ENCODE measurements at places on chromosomes 2 and 18.
A peak's percentile ranks its signal among the peaks of the same experiment; 100 is the strongest.

GRCh38 chr2:113762377-113763118 lies 6.1 kb upstream of the SLC35F5 start:
- DNase-seq = no peak

DNA sequence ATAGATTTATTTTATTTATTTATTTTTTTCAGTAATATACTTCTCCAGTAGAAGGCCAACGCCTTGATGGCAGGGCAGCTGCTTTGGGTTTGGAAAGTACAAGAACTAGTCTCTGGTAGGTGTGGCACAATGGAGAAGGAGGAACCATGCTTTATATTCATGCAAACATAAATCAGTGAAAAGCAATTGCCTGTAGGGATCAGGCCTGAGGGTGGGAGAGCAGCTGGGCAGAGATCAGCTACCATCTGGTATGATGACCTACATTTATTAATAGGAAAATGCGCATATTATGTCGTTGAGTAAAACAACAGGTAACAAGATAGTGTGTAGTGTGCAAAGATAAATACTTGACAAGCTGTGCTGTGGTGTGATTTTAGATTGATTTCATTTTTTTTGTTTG lies 120.4 kb upstream of the TLK1 start:
- no peak for DNase-seq

- peak; percentile 97 for DNase-seq
These were observed 18.7 kb upstream of the SCYGR1 start for GRCh38 chr2:227406177-227407031.

GRCh38 chr2:831225-831536 lies 119.5 kb upstream of the SNTG2 start:
- no peak for DNase-seq

- no peak for DNase-seq
These were observed 2.1 kb downstream of the FAM178B start for GRCh38 chr2:96984300-96984699.

DNA sequence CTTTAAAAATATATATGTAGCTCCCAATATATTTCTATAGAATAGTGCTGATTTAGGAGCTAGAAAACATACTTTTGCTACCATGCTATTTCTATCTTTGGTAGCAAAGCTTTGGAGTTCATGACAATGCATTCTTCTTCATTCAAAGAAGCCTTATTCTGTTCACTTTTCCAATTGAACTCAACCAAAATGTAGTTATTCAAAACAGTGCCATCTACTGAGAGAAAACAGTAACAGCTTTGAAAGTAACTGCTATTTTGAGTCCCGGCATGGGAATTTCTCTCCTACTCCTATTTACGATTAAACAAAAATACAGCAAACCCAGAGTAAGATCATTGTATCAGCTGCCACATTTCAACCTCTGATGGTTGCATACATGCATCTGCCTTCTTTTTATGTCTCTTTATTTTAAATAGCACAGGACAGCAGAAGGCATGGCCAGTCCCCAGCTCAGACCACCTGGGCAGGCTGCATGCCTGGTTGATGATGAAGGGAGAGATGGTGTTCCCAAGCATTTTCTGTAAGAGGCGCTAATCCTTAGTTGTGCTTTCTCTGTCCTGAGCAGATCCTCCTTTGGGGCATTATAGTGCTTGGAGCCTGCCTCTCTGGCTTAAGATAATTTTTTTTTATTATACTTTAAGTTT lies 69.7 kb upstream of the SULT1C3 start:
- DNase-seq = no peak

DNA sequence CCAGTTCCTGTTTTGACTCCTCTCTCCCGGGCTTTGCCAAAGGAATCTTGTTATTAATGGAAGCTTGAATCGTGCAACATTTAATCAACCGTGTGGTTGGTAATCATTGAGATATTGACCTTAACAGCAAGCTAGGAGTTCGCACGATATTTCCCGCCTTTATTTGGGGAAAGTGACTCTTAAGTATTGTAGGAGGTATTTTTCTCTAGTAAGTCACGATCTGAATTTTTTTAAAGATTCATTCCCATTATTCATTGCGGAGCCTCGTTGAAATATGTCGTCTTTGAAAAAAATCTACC lies 663 bp downstream of the NUP35 start:
- no peak for DNase-seq

- no peak for DNase-seq
These were observed 797.0 kb downstream of the METTL4 start for GRCh38 chr18:1774261-1774660.

DNA sequence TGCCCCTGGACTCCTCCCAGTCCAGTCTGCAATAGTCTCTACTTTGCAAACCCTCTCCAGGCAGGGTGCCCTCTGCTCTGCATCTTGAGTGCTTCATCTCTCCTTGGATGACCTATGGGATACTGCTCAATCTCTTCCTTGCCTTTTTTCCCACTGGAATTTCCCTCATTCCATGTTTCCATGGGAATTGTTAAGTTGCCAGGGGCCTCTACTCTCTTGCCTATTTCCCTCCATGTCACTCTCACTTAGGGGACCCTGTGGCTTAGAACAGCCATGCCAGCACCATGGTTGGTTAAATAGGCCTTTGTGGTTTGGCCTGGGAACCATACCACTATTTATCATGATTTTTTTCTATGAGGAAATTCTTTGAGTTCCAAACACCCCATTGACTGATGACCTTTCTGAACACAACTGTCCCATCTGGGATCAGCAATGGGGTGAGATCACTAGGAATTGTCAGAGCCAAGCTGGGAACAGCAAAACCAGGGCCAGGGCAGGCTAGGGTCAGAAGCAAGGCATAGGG lies 91.4 kb upstream of the RBMS1 start:
- no peak for DNase-seq

- no peak for DNase-seq
These were observed 1.1 kb downstream of the CYBRD1 start for GRCh38 chr2:171523088-171524017.

DNA sequence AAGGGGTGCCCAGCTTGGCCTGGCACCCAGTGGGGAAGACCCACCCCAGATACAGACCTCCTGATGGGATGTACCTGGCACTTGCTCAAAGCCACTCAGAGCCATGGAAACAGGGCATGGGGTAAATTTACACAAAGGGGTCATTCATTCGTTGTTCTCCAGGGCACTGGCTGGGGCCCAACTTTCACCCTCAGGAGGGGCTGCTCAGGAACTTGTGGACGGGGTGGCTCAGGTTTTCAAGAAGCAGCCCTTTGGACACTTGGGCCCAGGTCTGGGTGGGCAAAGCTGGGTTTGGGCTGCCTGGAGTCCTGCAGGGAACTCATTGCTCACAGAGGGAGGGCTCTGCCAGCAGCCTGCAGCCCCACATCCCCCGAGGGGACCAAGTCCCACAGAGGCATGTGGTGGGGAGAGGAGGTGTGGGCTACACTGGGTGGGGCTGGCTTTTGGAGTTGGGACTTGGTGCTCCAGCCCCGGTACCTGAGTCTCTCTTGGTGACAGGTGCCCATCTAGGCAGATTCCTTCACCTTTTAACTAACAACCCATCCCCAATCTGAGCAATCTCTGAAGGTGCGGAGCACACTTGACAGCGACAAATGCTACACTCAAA lies 172.3 kb downstream of the CELF4 start:
- DNase-seq = no peak

DNA sequence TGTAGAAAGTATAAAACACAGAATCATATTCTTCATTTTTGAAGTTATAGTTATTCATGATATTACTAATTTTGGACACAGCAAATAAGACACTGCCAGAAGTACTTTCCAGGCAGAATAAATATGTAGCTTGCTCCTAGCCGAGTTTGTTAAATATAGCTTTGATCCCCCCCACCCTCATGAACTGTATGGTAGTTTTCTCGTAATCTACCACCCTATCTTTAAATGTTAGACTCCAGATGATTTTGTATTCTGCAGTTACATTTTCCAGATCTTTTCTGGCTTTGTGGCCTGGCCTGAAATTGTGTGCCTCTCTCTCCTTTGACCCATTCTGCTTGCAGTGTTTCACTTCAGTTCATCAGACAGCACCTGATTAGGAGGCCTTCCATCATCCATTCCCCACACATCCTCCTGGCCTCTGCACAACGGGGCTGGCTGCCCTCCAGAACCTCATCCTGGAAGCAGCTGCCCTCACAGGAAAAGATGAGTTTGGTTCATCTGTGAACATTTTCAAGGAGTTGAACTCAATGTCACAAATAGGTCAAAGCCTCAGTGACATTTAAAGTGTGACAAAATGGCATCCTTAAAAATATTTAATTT lies 4.7 kb upstream of the KCNJ3 start:
- no peak for DNase-seq

DNA sequence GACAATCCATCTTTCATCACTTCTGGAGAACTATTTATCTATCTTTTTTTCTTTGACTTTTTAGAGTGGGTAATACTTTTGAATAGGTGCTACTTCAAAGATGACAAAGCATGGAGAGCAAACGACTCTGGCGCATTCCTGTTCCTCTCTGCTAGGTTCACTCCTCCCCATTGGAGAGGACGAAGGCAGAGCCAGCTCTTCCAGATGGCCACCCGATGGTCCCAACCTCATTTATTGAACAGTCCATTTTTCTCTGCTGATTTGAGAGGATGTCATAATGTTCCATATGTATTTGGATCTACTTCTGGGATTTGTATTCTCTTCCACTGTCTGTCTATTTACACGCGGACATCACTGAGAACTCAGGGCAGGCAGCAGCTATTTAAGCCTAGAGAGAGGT lies 284.3 kb upstream of the CXCR4 start:
- no peak for DNase-seq

GRCh38 chr2:97812931-97813330 lies 99.6 kb downstream of the ZAP70 start:
- DNase-seq = no peak

DNA sequence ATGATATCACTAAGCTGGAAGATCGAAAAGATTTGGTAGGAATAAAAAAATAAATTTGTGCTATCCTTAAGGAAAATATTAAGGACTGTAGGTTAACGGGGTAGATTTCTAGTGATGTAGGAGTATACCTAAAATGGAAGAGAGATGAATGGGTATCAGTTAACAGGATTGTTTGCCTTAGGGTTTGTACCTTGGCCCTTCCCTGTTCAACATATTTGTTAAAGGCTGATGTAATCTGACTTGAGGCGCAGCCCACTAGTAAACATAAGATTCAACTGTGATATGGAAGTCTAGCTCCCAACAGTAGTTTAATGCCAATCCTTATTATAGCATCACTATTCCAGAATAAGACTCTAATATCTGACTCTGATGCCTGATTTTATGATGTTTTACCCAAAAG lies 685.2 kb downstream of the DCC start:
- DNase-seq = no peak

- DNase-seq = peak; percentile 26
These were observed 65.9 kb upstream of the SLC16A14 start for GRCh38 chr2:230134496-230135129.
